ENCODE measurements at places on chromosomes 2 and 18. TPM values are rescaled to one million over a fixed set of nuclear protein-coding genes. Genes with fewer than 3 reads are reported as not detected.

The POU3F3 gene
- total RNA-seq: 0.79 TPM

The ABHD1 gene
- 0.90 TPM for total RNA-seq

The CMPK2 gene
- total RNA-seq: 4.4 TPM

The NEUROD1 gene
- not detected for total RNA-seq

The UPP2 gene
- not detected for total RNA-seq

The CRACDL gene
- total RNA-seq: 7.4 TPM

The TNFAIP6 gene
- total RNA-seq: 5.2 TPM

The SMAD7 gene
- total RNA-seq: 98.1 TPM

The DSEL gene
- 6.8 TPM for total RNA-seq

The CCDC178 gene
- not detected for total RNA-seq

The MARCHF4 gene
- total RNA-seq: 0.08 TPM

The ST8SIA3 gene
- total RNA-seq: not detected

The TTN gene
- total RNA-seq: 1,330 TPM

The NT5DC4 gene
- not detected for total RNA-seq

The GBX2 gene
- not detected for total RNA-seq

GRCh38 chr2:137700681-137701080 lies 263.6 kb upstream of the HNMT start:
- DNase-seq: no peak
- H3K4me1 ChIP-seq: no peaks in the 10 kb centered on the region
- H3K27ac ChIP-seq: no peak overlapping the region
- H3K27me3 ChIP-seq: no peaks in the 10 kb centered on the region
- no peaks in the 10 kb centered on the region for H3K36me3 ChIP-seq

DNA sequence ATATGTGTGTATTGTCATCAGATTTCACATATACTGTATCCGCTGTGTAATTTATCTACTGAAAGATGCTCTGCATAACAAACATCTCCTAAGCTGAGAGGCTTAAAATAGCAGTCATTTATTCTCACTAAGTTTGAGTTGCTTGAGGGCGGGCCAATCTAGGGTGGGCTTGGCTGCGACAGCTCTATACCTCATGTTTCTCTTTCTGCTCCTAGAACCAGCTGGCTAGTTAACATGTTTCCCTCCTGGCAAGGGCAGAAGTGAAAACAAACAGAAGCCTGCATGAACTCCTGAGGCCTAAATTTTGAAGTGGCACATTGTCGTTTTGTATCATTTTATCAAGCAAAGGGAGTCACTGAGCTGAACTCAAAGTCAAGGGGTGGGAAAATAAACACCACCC lies 585.0 kb upstream of the VRK2 start:
- no peak overlapping the region for H3K27ac ChIP-seq
- H3K36me3 ChIP-seq: no peaks in the 10 kb centered on the region
- DNase-seq: no peak
- H3K4me3 ChIP-seq: no peak overlapping the region
- no peaks in the 10 kb centered on the region for H3K27me3 ChIP-seq

DNA sequence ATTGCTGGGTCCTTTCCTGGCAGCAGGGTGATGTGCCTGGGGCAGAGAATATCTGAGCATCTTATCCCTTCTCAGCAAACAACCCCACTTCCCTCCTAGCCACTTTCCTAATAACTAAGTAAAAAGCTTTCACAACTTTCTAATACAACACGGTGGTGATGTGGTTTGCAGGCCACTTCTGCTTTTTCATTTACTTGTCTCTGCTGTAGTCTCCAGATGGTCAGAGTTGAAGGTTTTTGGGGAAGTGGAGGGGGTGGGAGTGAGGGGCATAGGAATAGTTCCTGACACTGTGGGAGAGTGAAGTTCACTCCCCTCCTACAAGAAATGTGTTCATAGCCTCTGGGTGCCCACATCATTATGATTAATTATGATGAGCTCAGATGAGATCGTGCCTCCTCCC lies 11.6 kb downstream of the OXER1 start:
- no peaks in the 10 kb centered on the region for H3K27me3 ChIP-seq
- no peak overlapping the region for H3K27ac ChIP-seq
- DNase-seq: no peak
- H3K4me1 ChIP-seq: no peaks in the 10 kb centered on the region

DNA sequence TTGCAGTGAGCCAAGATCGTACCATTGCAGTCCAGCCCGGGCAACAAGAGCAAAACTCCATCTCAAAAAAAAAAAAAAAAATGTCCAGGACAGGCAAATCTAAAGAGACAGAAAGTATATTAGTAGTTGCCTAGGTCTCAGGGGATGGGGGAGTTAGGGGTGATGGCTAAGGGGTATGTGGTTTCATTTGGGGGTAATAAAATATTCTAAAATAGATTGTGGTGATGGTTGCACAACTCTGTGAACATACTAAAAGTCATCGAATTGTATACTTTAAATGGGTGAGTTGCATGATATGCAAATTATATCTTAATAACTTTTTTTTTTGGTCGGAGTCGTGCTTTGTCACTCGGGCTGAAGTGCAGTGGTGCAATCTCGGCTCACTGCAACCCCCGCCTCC lies 34.2 kb upstream of the ACTR2 start:
- H3K27ac ChIP-seq: no peak overlapping the region
- H3K27me3 ChIP-seq: no peaks in the 10 kb centered on the region
- no peaks in the 10 kb centered on the region for H3K36me3 ChIP-seq
- no peaks in the 10 kb centered on the region for H3K4me1 ChIP-seq
- no peak for DNase-seq

- no peaks in the 10 kb centered on the region for H3K27me3 ChIP-seq
- H3K36me3 ChIP-seq: no peaks in the 10 kb centered on the region
- no peak overlapping the region for H3K4me3 ChIP-seq
- no peaks in the 10 kb centered on the region for H3K4me1 ChIP-seq
Observed at GRCh38 chr2:180985771-180986395, 5.5 kb downstream of the UBE2E3 start.

GRCh38 chr2:112690853-112691401 lies 29.9 kb upstream of the NT5DC4 start:
- peak; percentile 78 for DNase-seq
- H3K36me3 ChIP-seq: no peaks in the 10 kb centered on the region
- H3K27ac ChIP-seq: no peak overlapping the region
- no peaks in the 10 kb centered on the region for H3K27me3 ChIP-seq

GRCh38 chr2:60432035-60432601 lies 121.3 kb downstream of the BCL11A start:
- H3K4me1 ChIP-seq: no peaks in the 10 kb centered on the region
- H3K27me3 ChIP-seq: no peaks in the 10 kb centered on the region
- H3K36me3 ChIP-seq: no peaks in the 10 kb centered on the region
- no peak overlapping the region for H3K27ac ChIP-seq
- no peak for DNase-seq

- no peaks in the 10 kb centered on the region for H3K27me3 ChIP-seq
- DNase-seq: no peak
- H3K27ac ChIP-seq: no peak overlapping the region
Observed at GRCh38 chr2:121977326-121977725, 221.9 kb downstream of the TSN start.

GRCh38 chr18:63192885-63193349 lies 126.7 kb downstream of the BCL2 start:
- DNase-seq: no peak
- no peaks in the 10 kb centered on the region for H3K4me1 ChIP-seq
- H3K36me3 ChIP-seq: no peaks in the 10 kb centered on the region
- no peak overlapping the region for H3K4me3 ChIP-seq
- no peaks in the 10 kb centered on the region for H3K27me3 ChIP-seq
- peak overlapping the region; percentile 70 for H3K27ac ChIP-seq

GRCh38 chr18:34551824-34552223 lies 158.3 kb upstream of the DTNA start:
- peaks cover 8% of the 10 kb centered on the region for H3K4me1 ChIP-seq
- H3K27me3 ChIP-seq: no peaks in the 10 kb centered on the region
- H3K27ac ChIP-seq: no peak overlapping the region
- no peaks in the 10 kb centered on the region for H3K36me3 ChIP-seq
- no peak overlapping the region for H3K4me3 ChIP-seq
- DNase-seq: no peak

- DNase-seq: no peak
- no peak overlapping the region for H3K4me3 ChIP-seq
- H3K27me3 ChIP-seq: no peaks in the 10 kb centered on the region
- peak overlapping the region; percentile 94 for H3K27ac ChIP-seq
- H3K36me3 ChIP-seq: no peaks in the 10 kb centered on the region
- no peaks in the 10 kb centered on the region for H3K4me1 ChIP-seq
Observed at GRCh38 chr2:237863102-237863511, 3.7 kb downstream of the RAMP1 start.

GRCh38 chr2:62663411-62663810 lies 42.1 kb upstream of the EHBP1 start:
- DNase-seq: no peak
- no peak overlapping the region for H3K4me3 ChIP-seq
- no peaks in the 10 kb centered on the region for H3K36me3 ChIP-seq
- no peak overlapping the region for H3K27ac ChIP-seq
- no peaks in the 10 kb centered on the region for H3K4me1 ChIP-seq

- no peak overlapping the region for H3K27ac ChIP-seq
- H3K27me3 ChIP-seq: no peaks in the 10 kb centered on the region
- H3K4me1 ChIP-seq: peaks cover 5% of the 10 kb centered on the region
- DNase-seq: no peak
- no peak overlapping the region for H3K4me3 ChIP-seq
Observed at GRCh38 chr2:136572335-136572734, 193.0 kb upstream of the THSD7B start.

DNA sequence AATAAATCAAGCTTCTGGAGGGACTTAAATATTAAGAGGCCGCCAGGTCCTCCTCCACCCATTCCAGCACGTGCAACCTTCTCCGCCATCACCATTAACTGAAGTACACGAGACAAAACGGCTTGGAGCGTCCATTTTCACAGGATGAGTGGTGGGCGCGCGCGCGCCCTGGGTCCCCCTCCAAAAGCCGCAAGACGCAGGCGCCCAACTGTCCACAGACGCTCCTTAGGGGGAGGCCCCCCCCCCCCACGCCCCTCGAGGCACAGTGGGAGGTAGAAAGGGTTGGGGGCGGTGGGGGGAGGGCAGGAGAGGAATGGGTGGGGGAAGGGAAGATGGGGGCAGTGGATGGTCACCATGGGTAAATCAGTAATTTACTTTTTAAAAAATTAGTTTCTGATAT lies 10.5 kb upstream of the STAMBP start:
- no peak overlapping the region for H3K27ac ChIP-seq
- H3K36me3 ChIP-seq: no peaks in the 10 kb centered on the region
- H3K4me3 ChIP-seq: no peak overlapping the region
- no peaks in the 10 kb centered on the region for H3K4me1 ChIP-seq
- H3K27me3 ChIP-seq: no peaks in the 10 kb centered on the region
- no peak for DNase-seq

GRCh38 chr18:9380101-9380500 lies 45.5 kb downstream of the TWSG1 start:
- no peak overlapping the region for H3K4me3 ChIP-seq
- no peaks in the 10 kb centered on the region for H3K4me1 ChIP-seq
- H3K36me3 ChIP-seq: no peaks in the 10 kb centered on the region
- DNase-seq: no peak
- H3K27ac ChIP-seq: no peak overlapping the region
